D341Med (cell line): ENCODE measurements at places on chromosomes 3 and 15.
A peak's percentile ranks its signal among the peaks of the same experiment; 100 is the strongest.

DNA sequence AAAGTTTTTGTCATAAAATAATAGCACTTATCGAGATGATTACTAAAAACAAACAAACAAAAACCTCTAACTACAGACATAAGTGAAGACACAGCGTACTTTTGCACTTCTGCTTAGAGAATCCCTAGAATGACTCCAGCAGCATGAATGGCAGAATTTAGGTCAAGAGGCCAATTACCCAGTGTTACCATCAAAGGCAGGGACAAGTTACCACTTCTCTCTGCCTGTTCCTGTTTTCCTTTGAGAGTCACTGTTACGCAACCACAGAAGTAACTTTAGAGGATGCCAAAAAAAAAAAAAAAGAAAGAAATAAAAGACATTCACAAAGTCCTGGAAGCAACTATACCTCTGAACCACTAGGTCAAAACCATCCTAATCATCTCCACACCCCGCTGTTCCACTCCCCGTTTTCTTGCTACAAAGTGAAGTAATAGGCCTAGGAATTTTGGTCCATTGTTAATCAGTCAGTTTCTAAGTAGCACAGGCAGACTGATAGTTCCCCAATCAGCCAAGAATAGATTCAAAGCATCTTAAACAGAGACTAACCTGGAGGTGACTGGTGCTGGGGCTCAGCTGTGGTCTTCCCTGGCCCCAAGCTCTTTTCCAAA, 41.9 kb downstream of the FMN1 start:
- no peak for DNase-seq

DNA sequence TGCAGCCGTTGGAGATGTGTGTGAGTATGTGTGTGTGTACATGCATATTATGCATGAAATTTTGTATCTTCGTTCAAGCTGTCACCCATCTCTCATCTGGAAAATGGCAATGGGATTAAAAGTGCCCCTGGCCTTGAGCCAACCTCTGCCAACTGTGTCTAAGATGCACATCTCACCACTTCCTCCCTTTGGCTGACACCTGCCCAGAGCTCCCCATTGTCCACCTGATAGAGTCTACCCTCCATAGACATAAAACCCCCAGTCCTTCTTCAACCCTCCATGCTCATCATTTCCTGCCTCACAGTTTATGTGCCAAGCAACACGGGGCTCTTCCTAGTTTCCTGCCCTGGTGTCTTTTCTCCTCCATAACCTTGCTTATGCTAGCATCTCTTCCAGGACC, 187.5 kb upstream of the HES1 start:
- no peak for DNase-seq

- no peak for DNase-seq
Observed at GRCh38 chr3:131236421-131236820, 145.2 kb upstream of the NUDT16 start.

DNA sequence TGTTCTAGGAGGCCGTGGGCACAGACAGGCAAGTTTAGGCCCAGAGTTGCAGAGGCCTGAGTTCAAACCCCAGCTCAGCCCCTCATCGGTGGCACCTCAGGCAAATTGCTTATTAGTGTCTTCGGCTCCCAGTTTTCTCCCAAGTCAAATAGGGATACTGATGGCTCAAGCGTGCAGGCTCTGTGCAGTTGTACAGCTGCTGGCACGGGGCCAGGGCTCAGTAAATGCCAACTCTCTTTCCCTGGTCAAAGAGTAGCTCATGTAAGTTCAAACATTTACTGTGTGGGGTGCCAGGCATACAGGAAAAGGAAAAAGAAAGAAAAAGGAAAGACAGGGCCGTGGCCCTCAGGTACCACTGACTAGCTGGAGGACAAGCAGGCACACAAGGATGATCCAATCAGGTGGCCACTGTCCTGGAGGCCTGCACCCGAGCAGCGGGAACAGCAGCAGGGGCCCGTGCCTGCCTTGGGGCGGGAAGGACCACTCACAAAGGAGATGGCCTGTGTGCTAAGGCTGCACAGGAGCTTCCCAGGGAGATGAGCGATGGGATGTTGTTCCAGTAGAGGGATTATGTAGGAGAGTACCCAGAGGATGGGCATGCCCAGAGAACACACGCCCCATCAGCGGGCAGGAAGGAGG, 70.8 kb downstream of the TBC1D2B start:
- no peak for DNase-seq

DNA sequence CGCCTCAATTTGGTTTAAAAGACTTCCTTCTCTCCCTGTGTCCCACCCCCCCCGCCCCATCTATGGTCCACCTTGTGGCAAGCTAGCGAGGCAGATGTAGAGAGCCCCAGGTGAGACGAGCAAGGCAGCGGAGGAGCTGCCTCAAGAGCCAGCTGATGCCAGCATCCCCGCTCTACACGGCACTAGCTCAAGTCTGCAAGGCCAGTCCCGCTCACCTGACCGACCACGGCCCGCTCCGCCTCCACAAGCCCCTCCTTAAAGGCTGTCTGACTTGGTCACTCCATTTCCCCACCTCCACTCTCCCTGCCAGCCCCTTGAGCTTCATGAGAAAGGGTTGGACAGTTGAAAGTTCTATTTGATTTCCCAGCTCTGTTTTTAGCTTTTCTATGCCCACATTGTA, 56.2 kb upstream of the IGF1R start:
- DNase-seq = no peak

DNA sequence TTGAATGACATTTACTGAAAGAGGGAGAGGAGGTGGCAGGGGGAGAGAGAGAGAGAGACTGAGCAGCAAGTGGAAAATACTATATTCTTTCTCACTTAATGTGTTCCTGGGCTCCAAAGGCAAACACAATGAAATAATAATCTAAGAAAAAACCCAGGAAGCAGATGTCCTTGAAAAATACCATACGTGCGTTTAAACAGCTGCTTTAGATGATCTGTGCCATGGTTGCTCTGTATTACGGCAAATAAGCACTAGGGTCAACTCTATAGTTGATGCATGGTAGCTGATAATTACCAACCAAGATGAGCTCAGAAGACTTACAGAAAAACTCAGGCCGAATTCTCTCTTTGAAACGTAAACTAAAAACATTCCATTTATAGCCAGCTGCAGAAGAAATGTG, 410.3 kb upstream of the TBL1XR1 start:
- no peak for DNase-seq

GRCh38 chr15:72077950-72078349, 40.0 kb downstream of the MYO9A start:
- DNase-seq = no peak

- no peak for DNase-seq
Observed at GRCh38 chr3:167691366-167691765, 37.6 kb upstream of the WDR49 start.

DNA sequence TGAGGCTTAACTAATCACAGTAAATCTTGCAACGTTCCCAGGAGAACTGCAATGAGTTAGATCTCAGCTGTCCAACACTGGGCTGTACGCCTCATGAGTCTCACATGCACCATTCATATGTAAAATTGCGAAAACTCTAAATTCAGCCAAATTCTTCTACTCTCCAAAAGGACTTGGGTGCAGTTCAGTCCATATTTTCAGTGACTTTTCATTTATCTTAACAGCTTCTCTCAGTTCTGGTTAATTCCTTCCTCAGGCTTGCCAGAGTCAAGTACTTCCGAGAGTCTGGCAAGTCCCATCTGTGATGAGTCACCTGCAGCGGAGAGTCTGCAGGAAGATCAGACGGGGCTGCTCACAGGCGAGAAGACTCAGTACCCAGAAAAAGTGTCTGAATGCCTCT, 11.5 kb downstream of the CCDC80 start:
- peak; percentile 41 for DNase-seq

GRCh38 chr3:58560771-58561311, 16.4 kb downstream of the FAM107A start:
- DNase-seq = peak; percentile 51

DNA sequence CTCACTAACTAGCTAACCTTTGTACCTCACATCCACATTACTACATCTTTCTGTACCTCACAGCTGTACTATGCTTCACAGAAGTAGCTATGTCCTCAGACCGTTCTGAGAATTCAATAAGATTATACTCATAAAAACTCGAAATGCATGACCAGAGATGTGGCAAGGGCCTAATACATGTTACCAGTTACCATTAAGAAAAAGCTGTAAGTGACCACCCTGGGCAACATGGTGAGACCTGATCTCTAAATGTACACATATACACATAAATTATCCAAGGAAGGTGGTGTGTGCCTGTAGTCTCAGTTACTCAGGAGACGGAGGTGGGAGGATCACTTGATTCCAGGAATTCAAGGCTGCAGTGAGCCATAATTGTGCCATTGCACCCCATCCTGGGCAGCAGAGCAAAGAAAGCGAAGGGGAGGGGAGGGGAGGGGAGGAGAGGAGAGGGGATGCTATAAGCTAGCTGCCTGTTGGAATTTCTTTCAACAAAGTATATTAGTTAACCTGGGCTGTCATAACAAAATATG, 482.6 kb upstream of the ZNF717 start:
- DNase-seq = no peak

- no peak for DNase-seq
Observed at GRCh38 chr3:12992629-12993516, 80.4 kb downstream of the IQSEC1 start.

- no peak for DNase-seq
Observed at GRCh38 chr3:33057320-33058298, 39.3 kb downstream of the GLB1 start.

DNA sequence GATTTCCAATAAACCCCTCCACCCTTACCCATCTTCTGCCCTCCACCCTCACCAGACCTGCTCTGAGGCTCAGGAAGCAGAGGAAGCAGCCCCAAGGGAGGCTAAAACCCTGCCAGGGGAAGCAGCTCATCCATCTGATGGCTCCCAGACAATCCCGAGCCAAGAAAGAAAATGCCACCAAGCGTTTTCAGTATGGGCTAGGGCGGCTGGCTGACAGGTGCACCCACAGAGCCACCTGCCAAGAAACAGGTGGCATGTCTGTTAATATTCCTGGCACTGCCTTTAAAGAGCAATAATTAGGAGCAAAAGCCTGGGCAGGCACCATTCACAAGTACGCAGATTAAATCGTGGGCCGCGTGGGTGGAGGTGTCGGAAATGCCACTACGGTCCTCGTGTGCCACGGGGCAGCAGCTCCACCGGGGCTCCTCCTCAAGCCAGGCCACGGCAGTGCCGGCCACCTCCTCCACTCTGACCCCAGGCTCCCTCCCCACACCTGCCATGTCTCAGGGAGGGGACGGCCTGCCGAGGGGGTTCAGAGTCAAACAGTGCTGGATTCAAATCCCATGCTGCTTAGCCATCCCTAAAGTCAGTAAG, 23.9 kb upstream of the GRIP2 start:
- DNase-seq = peak; percentile 66

DNA sequence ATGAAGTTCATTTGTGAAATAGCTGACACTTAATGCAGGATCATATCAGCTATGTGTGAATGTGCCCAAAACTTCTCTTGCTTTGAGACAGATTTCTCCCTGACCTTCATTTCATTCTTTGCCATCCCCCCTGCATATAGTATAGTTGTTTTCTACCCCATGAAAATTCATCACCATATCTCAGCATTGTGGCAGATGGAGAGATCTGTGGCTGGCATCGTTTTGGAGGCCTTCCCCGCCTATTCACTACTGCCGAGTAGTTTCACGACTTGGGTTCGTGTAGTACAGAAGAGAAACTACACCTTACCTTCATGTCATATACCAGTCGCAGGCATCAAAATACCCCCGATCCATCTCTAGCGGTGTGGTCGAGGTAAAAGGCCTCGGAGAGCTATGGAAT, 66.2 kb upstream of the SELENOK start:
- no peak for DNase-seq

DNA sequence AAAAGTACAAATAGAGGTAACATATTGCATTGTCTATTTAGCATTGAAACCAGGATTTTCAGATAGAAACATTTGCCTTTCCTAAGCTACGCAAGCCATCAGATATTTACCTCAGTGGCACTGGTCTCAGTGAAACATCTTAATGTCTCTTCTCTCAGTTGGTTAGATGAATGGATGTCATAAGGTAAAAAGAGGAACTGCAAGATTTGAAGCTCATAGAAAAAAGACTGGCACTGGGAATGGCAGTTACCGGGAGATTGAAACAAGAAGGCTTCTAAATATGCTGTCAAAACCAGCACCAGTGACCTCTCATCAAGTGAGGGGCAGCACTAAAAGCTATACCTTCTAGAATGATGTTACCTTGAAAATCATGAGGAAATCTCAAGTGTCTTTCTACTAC, 486.4 kb downstream of the FHIT start:
- DNase-seq = no peak

- no peak for DNase-seq
Observed at GRCh38 chr3:55497250-55497649, 10.1 kb upstream of the WNT5A start.

DNA sequence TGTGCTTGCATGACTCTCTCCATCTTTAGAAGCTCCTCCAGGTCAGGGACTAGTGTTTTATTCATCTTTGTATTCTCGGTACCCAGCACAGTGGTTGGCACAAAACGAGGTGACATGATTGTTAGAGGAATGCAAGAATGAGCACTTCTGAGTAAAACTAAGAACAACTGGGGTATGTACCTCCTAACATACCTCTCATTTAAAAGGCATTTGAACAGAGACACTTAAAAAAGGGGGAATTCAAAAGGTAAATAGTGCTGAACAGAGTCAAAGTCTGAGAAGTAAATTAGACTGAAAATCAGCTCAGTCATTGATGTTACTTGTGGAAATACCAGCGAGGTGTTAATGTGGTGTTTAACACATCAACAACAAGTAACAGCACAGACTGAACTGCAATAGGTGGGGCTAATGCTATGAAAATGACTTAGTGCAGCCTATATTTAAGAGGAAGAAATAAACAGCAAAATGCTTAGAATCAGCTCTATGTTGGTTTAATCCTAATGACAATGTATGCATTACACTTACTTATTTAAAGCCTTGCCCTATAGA, 102.4 kb downstream of the TMCO5A start:
- no peak for DNase-seq

GRCh38 chr15:85795337-85796305, 896 bp upstream of the KLHL25 start:
- peak; percentile 70 for DNase-seq

DNA sequence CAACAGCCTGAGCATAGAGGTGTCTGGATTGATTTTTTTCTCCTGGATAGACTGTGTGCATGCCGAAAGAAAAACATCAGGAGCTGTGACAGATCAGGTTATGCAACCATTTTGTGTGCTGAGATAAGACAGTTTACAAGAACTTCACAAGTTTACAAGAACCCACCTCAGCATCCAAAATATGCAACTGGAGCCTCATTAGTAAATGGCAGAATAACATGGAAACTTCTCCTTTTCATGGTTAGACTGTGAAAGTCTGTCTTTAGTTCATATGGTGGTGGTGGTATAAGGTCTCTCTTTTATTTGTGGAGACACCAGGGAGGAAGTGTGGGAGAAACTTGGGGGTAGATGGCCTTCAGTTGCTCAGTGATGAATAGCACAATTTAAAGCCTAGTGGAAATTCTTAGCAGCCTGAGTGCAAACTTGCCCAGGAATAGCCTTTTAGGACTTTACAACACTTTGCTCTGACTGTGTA, 3.7 kb upstream of the ZNF609 start:
- no peak for DNase-seq

GRCh38 chr3:80263260-80263659, 495.5 kb upstream of the ROBO1 start:
- DNase-seq = no peak

GRCh38 chr3:64691051-64691450, 3.3 kb upstream of the ADAMTS9 start:
- no peak for DNase-seq
